ENCODE measurements at places on chromosomes 5 and 9. TPM values are rescaled to one million over a fixed set of nuclear protein-coding genes. Genes with fewer than 3 reads are reported as not detected.

DNA sequence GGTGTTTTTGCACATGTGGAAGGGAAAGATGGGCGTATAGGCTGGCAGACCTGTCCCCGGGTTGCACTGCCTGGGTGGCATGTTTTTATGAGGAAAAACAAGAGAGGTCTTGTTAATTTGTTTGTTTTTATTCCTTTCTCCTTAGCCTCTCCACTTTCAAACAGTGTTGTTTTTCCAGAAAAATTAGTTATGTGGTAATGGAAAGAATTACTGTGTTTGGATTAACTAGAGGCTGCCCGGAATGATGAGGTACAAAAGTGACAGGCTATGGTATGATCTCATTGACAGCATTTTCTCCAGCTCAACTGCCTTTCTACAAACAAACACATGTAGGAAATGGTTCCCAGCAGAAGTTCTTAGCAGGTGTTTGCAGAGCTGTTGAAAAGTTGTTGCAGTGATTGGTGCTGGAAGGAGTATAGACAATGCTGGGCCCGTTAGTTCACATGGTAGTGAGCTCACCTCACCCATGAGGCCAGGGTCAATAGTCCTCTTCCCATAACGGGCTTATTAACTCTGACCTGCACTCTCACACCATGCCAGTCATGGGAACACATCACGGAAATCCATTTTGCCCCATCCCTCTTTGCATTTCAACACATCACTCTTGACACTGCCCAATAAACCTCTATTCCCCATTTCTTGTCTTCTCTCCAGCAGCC is 111.3 kb upstream of the SAP30L start:
- no peak overlapping the region for H3K27ac ChIP-seq
- H3K27me3 ChIP-seq = no peaks in the 10 kb centered on the region
- H3K4me3 ChIP-seq = no peak overlapping the region
- H3K36me3 ChIP-seq = peaks cover 72% of the 10 kb centered on the region

GRCh38 chr9:78973907-78974306 is 597.9 kb upstream of the TLE4 start:
- H3K4me3 ChIP-seq = no peak overlapping the region
- no peak overlapping the region for H3K27ac ChIP-seq
- H3K4me1 ChIP-seq = no peaks in the 10 kb centered on the region
- H3K27me3 ChIP-seq = no peaks in the 10 kb centered on the region
- no peaks in the 10 kb centered on the region for H3K36me3 ChIP-seq
- DNase-seq = no peak

- no peak for DNase-seq
- no peak overlapping the region for H3K4me3 ChIP-seq
- no peak overlapping the region for H3K27ac ChIP-seq
- no peaks in the 10 kb centered on the region for H3K36me3 ChIP-seq
Measured at GRCh38 chr5:96584712-96585111, 77.5 kb upstream of the CAST start.

GRCh38 chr9:99922711-99923030 is 16.2 kb downstream of the STX17 start:
- no peaks in the 10 kb centered on the region for H3K4me1 ChIP-seq
- DNase-seq = no peak
- H3K27ac ChIP-seq = no peak overlapping the region
- no peak overlapping the region for H3K4me3 ChIP-seq
- H3K36me3 ChIP-seq = peaks cover 43% of the 10 kb centered on the region
- no peaks in the 10 kb centered on the region for H3K27me3 ChIP-seq

DNA sequence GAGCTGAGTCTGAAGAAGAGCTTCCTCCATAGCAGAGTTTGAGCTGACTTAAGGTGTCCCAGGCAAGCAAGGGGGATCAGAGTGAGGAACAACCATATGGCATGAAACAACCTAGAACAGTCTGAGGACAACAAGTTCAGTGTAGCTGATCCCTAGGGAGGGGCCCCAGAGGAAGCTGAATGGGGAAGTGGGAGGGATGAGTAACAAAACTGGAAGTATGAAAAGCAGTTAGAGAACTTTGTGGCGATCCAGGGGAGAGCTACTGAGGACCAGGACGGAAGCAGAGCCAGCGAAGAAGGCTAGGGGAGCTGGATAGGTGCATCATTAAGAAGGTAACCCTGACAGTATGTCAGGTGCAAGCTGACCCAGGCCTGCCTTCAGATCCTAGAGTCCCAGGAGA is 580.8 kb downstream of the BNC2 start:
- no peak overlapping the region for H3K4me3 ChIP-seq
- H3K36me3 ChIP-seq = no peaks in the 10 kb centered on the region
- no peak overlapping the region for H3K27ac ChIP-seq
- no peak for DNase-seq

SLC6A7 gene
- polyA plus RNA-seq = not detected

- H3K4me3 ChIP-seq = no peak overlapping the region
- H3K36me3 ChIP-seq = no peaks in the 10 kb centered on the region
- peaks cover 7% of the 10 kb centered on the region for H3K4me1 ChIP-seq
- H3K27me3 ChIP-seq = no peaks in the 10 kb centered on the region
Measured at GRCh38 chr9:33244137-33244784, 4.3 kb downstream of the SPINK4 start.

All from B cell (primary cell).